ENCODE measurements at places on chromosomes 4 and X. TPM values are rescaled to one million over a fixed set of nuclear protein-coding genes. Genes with fewer than 3 reads are reported as not detected.

Gene SUPT20HL1
- not detected for total RNA-seq

Gene CXXC4
- total RNA-seq: 0.38 TPM

Gene SASH3
- total RNA-seq: 2.4 TPM

Gene HOPX
- total RNA-seq: 0.30 TPM

Measured in left lobe of liver (tissue), 2 donors.